ENCODE measurements at places on chromosomes 5 and 9.

DNA sequence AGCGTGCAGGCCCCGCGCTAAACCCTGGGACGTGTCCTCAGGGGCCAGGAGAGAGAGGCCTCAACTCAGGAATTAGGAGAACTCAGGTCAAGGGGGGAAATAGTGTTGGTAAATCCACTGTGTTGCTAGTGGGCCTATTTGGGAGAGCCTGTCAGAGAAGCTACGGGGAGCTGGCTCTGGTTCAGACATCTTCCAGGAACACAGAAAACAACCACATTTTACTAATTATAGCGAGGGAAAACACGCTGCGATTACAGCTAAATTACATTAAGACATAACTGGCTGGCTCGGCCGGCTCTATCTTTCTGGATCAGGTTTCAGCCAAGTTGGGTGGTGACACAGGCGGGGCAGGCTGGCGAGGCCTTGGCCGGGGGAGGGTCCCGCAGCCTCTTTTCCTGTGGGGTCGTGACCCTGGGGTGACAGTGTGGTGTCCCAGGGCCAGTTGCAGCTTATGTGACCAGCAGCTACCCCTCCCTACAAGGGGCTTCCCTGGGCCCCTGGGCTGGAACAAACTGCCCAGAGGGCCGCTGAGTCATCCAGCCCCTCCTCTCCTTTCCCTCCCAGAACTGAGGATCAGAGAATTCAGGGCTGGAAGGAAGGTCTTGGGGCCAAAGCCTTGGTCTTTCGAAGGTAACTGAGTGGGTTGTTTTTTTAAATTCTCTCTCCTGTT is 75.1 kb downstream of the FGF18 start:
- no peak for DNase-seq

- DNase-seq = no peak
Measured at GRCh38 chr9:16512281-16512680, 358.2 kb downstream of the BNC2 start.

DNA sequence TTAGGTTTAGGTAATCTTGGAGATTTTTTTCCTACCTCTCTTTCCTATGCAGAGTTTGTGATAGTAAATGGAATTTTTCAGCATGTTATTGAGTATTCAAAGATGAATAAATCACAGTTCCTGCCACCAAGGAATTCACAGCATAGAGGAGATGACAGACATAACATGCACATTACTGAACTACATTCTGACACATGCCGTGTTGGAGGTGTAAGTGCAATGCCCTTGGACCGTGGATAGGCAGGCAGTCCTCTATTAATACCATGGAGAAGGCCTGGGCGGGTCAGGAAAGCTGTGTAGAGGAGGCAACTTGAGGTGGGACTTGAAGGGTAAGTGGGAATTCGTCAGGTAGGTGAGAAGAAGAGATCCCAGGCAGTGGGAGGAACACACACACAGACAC is 43.9 kb downstream of the MCCC2 start:
- no peak for DNase-seq

DNA sequence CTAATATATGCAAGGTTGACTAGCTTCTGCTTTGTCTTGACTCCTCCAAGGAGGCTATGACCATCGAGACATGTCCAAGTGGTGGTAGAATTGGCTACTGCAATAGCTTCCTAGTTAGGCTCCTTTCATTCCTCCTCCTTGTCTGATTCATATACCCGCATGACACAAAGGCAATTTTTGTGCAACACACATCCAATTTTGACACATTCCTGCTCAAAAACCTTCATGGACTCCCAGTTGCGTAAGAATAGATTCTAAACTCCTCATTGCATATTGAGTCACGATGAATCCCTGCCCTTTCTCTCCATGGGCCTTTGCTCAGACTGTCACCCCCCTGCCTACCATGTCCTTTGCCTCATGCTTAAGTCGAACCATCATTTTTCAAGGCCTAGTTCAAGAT is 344.5 kb downstream of the ACTL7B start:
- DNase-seq = no peak

GRCh38 chr5:138870611-138871010 is 4.5 kb downstream of the LRRTM2 start:
- DNase-seq = no peak

- DNase-seq = no peak
Measured at GRCh38 chr9:761176-761792, 80.2 kb upstream of the DMRT1 start.

GRCh38 chr9:129102791-129103594 is 7.6 kb downstream of the CRAT start:
- no peak for DNase-seq

- DNase-seq = no peak
Measured at GRCh38 chr9:109919736-109920408, 139.9 kb downstream of the PALM2AKAP2 start.

GRCh38 chr9:117437283-117437682 is 22.4 kb upstream of the ASTN2 start:
- DNase-seq = no peak

- no peak for DNase-seq
Measured at GRCh38 chr9:7174884-7175283, 417.1 kb downstream of the KDM4C start.

- no peak for DNase-seq
Measured at GRCh38 chr5:80916676-80917075, 43.5 kb upstream of the RASGRF2 start.

DNA sequence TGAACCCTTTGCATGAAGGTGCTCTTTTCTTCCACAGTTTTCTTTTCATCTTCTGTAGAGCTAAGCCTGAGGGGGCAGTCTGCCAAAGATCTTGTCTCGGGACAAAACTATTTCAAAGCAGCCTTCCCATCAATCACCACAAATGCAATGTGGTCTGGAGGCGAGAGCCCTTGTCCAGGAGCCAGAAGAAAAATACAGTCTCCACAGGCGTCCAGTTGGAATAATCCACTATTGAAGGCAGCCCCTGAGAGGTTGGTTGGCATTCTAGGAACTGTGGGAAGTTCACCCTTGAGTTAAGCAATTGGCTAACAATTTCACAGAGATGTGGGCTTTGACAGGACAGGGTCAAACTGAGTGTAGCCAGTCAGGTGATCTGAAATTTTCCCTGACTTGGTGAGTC is 72.0 kb downstream of the SEMA6A start:
- no peak for DNase-seq

DNA sequence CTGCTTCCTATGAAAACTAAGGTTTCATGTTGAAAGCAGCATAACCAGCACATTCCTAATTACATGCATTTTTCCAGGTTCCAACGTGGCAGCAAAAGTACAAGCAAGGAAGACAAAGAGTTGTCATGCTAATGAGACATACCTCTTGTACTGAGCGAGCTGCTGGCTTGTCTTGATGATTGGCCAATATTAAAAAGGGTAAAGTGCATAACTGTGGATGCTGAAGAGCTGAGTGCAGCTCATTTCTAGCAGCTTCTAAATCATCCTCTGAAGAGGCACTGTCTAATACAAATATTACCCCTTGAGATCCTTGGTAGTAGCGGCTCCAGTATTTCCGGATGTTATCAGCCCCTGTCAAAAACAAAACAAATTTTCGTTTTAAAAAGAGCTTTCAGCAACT is 197.3 kb downstream of the ARL15 start:
- no peak for DNase-seq

DNA sequence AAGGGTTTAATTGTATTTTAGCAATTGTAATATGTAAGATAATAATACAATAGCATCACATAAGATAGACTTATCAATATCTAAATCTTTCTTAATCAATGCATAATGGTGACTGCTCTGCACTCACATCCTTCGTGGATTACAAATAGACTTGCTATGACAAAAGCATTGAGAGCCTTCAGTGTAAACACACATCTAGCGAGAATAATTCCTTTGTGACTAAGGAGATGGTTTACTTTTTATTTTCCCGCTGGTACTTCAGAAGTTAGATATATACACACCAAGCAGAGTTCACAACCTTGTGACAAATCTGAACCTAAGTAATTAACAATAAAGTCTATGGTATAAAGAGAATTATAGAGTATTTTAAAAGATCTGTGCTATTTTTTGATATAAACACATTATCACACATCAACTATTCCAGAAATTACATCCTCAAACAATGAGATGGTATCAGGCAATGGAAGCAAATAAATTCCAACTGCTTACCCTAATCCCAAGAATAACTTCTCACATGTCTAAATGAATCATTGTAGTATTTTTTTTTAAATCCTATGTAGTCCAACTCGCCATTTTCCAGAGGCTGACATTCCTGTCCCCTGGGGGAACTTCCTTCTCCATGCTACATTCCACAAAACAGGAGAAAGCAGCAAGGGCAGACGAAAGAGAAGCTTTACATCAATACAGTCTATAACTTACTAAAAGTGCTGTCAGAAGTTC is 51.2 kb downstream of the MAPKAP1 start:
- DNase-seq = no peak

DNA sequence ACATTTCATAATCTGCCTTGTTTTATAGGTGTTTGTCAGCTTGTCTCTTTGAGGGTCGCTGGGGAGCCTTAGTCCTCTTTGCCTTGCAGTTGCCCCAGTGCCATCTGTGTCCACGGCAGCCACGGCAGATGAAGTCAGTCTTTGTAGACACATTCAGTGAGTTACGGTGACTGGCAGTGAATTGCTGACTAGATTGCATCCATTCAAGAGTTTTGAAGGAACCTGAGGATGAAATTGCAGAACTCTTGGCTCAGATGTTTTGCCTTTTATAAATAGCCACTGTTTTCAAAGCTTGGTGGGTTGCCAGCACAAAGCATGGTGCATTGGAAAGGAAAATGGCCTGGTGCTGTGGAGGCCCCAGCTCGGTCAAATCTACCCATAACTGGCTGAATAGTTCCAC is 125.6 kb downstream of the TRIO start:
- no peak for DNase-seq

- no peak for DNase-seq
Measured at GRCh38 chr5:84125216-84125615, 259.5 kb downstream of the EDIL3 start.

DNA sequence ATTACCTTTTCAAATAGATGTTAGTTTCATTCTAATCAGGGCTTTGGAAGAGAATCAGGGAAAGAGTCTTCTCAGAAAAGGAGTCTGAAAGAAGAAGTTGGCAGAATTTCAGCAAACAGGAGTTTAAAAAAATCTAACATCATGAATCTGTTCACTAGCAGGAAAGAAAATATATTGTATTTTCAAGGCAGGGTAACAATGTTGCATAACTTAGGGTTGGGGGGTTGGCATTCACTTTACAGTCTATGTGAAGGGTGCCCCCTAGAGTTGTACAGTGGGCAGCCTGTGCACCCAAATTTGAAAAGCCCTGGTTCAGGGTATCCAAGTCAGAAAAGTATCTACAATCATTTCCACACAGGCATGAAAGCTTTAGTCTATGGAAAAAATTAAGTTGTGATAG is 348.4 kb upstream of the SLC30A5 start:
- no peak for DNase-seq

Data from CD4-positive, alpha-beta memory T cell (primary cell).